Activated CD4-positive, alpha-beta T cell treated with anti-CD3 and anti-CD28 coated beads for 24 hours (primary cell): ENCODE measurements at places on chromosomes 6 and 20.

GRCh38 chr20:37278966-37279590, 10.4 kb upstream of the MANBAL start:
- no peak for DNase-seq

GRCh38 chr20:24675651-24676352, 206.4 kb downstream of the SYNDIG1 start:
- no peak for DNase-seq

GRCh38 chr6:82362878-82363427, 664 bp upstream of the TPBG start:
- DNase-seq, result no peak

GRCh38 chr20:63351811-63352591, 9.1 kb downstream of the CHRNA4 start:
- no peak for DNase-seq

DNA sequence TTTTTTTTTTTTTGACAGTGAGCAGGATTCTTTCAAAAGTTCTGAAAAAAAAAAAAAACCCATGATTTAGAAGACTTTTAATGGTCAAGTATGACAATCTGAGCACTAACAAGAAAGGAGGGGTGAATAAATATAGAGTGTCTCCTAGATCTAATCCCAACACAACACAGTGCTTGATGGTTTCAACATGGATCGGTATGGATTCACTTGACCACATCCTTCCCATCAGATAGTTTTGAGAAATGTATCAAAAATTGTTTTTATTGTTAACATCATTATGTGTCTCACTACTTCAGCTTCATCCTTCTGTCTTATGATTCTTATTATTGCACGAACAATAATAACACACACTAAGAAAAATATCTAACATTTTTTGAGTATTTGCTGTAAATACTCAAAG, 21.0 kb downstream of the KIF13A start:
- no peak for DNase-seq

DNA sequence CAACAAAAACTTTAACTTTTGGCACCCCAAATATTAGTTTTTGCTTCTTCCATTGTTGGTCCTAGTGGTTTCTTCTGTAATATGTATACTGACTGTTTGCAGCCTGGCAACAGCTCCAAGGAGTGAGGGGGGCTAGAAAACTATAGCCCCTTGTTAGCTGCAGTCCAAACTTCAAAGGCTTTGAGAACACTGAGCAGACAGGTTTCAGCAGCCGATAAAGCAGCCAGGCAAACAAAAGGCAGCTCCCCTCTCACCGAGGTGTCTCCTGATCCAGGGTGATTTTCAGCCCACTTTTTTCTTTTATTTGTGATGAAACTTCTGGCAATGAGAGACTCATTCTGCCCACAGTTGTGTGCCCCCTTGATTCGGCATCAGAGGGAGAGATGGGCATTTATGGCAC, 80.7 kb downstream of the OLIG3 start:
- DNase-seq, result no peak

DNA sequence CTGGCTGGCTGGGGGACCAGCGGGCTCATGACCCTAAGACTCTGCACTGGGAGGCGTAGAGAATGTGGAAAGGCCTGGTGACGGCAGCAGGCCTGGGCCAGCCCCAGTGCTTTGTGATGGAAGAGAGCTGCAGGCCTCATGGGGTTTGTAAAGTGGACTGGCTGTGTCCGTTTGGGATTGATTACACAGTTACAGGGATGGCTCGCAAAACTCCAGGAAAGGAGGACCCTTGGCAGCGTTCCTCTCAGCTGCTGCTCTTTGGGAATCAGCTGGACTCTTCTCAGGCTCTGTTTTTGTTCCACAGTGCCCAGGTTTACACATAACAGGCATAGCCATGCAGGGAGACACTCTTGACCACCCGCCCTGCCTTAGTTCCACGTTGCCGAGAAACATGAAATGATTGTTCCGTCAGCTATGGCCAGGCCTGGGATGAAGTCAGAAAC, 89.0 kb downstream of the SLX4IP start:
- no peak for DNase-seq

- DNase-seq, result no peak
Observed at GRCh38 chr20:34404803-34405202, 41.7 kb downstream of the ITCH start.

GRCh38 chr20:38220587-38221118, 39.9 kb downstream of the KIAA1755 start:
- DNase-seq, result no peak

- DNase-seq, result no peak
Observed at GRCh38 chr6:104574135-104574750, 285.5 kb downstream of the HACE1 start.

- no peak for DNase-seq
Observed at GRCh38 chr6:153634416-153634815, 404.6 kb upstream of the OPRM1 start.

DNA sequence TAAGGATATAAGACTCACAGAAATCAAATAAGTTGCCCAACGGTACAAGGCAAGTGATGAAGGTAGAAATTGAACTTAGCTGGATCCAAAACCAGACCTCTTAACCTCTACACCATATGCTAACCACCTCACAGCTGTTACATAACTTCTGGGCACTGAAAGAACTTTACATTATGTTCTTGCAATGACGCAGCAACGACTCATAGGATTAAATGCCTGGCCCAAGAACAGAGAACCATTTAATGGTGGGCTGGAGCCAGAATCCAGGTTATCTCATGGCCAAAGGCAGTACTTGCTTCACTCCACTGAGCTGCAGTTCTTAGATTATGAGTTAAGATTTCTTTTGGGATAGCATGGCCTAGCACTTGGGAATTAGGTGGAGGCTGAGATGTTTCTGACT, 4.4 kb downstream of the TRMT6 start:
- no peak for DNase-seq

- no peak for DNase-seq
Observed at GRCh38 chr20:39876976-39877635, 811.9 kb downstream of the MAFB start.

- DNase-seq, result no peak
Observed at GRCh38 chr20:19026901-19027644, 185.4 kb upstream of the SLC24A3 start.

GRCh38 chr6:83505356-83505755, 7.0 kb upstream of the PRSS35 start:
- no peak for DNase-seq

DNA sequence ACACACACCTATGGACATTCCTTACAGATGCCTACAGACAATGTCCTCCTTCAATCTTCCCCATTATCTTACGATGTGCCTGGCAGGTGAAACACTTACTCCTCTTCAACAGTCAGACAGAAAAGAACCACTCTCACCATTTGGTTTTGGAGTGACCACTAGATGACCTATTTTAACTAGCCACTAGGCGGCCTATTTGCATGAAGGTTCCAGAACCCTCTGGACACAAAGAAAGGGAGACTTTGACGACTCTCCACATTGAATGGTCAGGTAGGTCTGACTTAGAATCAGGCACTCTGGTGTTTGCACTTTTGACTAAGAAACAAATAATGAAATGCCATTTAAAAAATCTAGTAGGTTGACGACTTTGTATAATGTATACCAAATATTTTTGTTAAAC, 42.0 kb downstream of the PNLDC1 start:
- DNase-seq, result no peak

DNA sequence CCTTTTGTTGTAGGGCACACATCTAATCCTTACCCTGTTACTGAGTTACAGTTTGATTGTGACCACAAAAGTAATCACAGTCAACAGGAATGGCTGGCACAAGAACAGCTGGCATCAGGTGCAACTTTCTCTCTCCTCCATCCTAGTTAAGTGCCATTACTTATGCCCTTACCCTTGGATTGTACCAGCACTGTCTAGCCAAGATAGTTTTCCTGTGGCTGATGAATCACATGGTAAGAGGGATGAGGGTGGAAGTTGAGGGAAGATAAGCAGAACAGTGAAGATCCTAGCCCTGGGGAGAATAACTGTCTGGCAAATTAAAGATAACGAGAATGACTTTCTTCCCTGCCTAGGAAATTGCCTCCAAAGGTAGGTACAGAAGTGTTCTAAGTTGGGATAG, 42.0 kb downstream of the RNF217 start:
- DNase-seq, result no peak

- DNase-seq, result no peak
Observed at GRCh38 chr20:34389206-34389953, 26.3 kb downstream of the ITCH start.

- no peak for DNase-seq
Observed at GRCh38 chr6:39231521-39232243, 2.4 kb upstream of the KCNK5 start.

DNA sequence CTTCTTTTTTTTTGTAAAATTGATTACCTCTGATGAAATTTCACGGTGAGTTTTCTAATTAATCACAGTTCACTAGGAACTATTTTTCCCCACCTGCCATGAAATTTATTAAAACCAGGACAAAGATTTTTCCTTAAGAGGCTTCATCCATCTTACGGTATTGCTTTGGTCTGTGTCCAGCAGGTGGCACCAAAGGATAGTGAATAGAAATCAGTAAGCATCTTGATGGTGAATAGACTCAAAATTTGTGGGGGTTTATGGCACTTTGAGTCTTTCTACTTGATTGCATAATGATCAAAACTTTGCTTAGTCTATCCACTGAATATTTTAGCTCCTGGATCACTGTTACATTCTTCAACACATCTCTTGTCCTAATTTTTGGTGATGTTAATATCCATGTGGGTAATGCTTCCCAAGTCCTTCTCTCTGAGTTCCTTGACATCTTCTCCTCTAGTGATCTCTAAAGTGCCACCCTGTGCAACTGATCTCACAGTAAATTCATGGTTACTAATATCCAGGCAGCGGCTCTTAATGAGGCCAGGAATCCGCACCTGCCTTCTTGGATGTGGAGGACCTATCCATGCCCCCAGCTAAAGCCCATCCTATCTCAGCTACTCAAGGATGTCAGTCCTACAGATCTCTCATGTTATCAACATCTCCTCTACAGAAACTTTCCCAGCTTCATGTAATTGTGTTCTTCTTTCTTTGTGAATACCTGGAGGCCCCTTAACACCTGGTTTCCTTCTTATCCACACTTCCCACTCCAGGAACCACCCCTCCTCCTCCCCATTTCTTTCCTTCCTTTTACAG, 54.5 kb downstream of the STMND1 start:
- DNase-seq, result peak; percentile 58
